ENCODE measurements at places on chromosomes 6 and 20. TPM values are rescaled to one million over a fixed set of nuclear protein-coding genes. Genes with fewer than 3 reads are reported as not detected.

- no peak for DNase-seq
Observed at GRCh38 chr20:59850018-59850641, 83.3 kb downstream of the SYCP2 start.

The KHDC1 gene
- 9.2 TPM for total RNA-seq

GRCh38 chr6:33936886-33937285, 133.1 kb upstream of the MLN start:
- no peak for DNase-seq

GRCh38 chr6:122833021-122833491, 44.0 kb downstream of the SMPDL3A start:
- DNase-seq, result no peak

The GPANK1 gene
- total RNA-seq, result 41.6 TPM

The ADAM33 gene
- not detected for total RNA-seq

The EPPIN gene
- not detected for total RNA-seq

The ZNF133 gene
- 10.3 TPM for total RNA-seq

DNA sequence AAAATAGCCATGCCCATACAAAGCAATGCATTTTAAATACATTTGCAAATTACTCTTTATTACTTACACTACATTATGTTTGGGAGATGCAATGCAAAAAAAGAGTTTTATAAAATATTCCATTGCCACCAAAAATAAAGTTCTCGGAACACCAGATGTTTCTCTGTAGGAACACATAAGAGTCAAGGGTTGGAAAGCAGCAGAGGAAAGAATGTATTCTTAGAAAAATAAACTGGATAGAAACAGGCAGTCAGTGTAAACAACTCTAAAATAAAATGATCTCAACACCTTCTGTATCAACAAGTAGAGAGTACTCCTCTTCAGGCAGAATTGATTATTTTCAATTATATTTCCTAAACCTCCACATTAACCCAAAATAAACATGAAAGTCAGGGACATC, 28.1 kb downstream of the KIF13A start:
- no peak for DNase-seq

The CCDC170 gene
- not detected for total RNA-seq

The TGM3 gene
- total RNA-seq, result not detected

The RAET1G gene
- not detected for total RNA-seq

DNA sequence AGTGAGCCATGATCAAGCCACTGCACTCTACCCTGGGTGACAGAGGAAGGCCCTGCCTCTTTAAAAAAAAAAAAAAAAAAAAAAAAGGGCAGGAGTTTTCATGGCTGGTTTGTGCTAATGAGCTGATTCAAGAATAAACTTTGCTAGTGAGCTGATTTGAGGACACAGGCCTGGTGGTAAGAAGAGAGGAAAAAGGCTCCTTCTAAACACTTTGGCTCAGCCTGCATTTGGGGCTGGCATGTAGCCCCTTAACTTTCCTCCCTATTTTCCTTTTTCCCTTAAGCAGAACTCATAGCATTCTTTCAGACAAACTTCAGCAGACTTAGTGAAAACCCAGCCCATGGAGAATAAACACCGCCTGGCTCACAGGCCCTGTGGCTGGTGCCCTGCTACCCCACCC, 432.7 kb downstream of the PTPRT start:
- no peak for DNase-seq

DNA sequence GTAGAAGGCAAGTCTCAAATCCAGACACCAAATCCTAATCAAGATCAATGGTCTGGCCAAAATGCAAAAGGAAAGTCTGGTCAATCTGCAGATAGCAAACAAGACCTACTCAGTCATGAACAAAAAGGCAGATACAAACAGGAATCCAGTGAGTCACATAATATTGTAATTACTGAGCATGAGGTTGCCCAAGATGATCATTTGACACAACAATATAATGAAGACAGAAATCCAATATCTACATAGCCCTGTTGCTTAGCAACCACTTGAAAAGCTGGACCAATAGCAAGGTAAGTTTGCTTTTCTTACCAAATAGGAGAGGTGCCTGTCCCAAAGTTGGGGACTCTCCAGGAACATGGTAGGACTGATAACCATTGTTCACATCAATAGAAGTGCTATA, 2.0 kb downstream of the SEMG2 start:
- no peak for DNase-seq

- no peak for DNase-seq
Observed at GRCh38 chr20:58938541-58938940, 42.5 kb upstream of the NELFCD start.

The KCNQ2 gene
- total RNA-seq, result 0.05 TPM

The UBE3D gene
- 4.7 TPM for total RNA-seq

GRCh38 chr6:16523606-16524379, 237.5 kb downstream of the ATXN1 start:
- DNase-seq, result no peak

The PPP1R16B gene
- 86.5 TPM for total RNA-seq

- peak; percentile 71 for DNase-seq
Observed at GRCh38 chr20:63740627-63741353, 1.2 kb downstream of the SLC2A4RG start.

DNA sequence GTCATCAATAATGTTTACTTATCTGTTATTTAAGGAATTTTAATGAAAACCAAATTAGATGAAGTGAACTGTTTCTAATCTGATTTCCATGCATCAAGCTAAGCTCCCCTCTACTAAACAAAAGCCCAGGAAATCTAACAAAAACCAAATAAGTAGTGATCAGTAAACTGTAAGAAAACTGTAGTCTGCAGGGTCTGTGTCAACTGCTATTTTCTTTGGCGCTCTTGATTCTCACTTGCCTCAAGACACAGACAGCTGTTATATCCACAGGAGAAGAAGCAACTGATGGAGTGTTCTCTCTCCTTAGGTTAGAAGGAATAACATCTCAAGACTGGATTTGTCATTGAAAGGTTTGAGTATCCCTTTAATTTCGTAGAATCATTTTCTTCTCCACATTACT, 293.5 kb downstream of the PHF3 start:
- DNase-seq, result no peak

The B3GALT4 gene
- total RNA-seq, result 20.5 TPM

GRCh38 chr6:120876931-120877330, 457.3 kb downstream of the TBC1D32 start:
- no peak for DNase-seq

The SERPINB6 gene
- 55.2 TPM for total RNA-seq

The DLK2 gene
- total RNA-seq, result not detected

The DNAAF9 gene
- total RNA-seq, result 4.4 TPM

- no peak for DNase-seq
Observed at GRCh38 chr6:57013521-57013926, 33.0 kb upstream of the KIAA1586 start.

The IL17A gene
- total RNA-seq, result not detected

The CALHM4 gene
- total RNA-seq, result not detected

The MYCT1 gene
- total RNA-seq, result not detected

DNA sequence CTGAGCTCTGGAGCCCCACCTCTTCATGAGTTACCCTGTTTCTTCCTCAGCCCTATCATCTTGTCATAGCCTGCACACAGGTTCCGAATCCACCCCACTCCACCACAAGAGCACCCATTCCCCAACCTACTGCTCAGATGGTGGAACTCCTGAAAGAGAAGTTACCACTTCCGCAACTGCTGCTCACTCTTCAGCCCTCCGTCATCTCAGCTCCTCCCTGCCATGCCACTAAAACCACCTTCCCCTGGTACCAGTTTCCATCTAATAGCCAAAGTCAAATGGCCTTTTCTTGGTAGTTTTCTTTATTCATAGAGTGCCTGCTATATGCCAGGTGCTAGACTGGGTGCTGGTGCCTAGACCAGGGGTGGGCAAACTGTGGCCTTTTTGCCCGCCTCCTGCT, 3.9 kb downstream of the RAB22A start:
- DNase-seq, result peak; percentile 50

The MAK gene
- 0.26 TPM for total RNA-seq

DNA sequence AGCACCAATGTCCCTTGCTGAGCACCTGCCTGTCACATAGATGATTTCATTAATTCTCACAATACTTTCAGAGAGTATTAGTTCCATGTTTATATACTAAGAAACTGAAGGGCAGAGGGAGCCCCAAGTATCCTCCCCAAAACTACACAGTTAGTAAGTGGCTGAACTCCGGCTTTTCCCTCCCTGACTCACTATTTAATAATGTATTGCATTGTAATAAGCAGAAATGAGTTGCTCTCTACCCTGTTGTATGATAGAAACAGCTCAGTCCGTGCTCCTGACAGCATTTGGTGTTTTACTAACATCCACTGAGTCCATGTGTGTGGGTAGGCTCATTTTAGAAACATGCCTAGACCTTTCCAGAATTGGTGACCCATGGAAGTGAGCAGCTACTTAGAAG, 76.8 kb downstream of the OLIG3 start:
- no peak for DNase-seq

- peak; percentile 33 for DNase-seq
Observed at GRCh38 chr6:157537556-157537955, 156.6 kb downstream of the ZDHHC14 start.

The DUSP15 gene
- not detected for total RNA-seq

DNA sequence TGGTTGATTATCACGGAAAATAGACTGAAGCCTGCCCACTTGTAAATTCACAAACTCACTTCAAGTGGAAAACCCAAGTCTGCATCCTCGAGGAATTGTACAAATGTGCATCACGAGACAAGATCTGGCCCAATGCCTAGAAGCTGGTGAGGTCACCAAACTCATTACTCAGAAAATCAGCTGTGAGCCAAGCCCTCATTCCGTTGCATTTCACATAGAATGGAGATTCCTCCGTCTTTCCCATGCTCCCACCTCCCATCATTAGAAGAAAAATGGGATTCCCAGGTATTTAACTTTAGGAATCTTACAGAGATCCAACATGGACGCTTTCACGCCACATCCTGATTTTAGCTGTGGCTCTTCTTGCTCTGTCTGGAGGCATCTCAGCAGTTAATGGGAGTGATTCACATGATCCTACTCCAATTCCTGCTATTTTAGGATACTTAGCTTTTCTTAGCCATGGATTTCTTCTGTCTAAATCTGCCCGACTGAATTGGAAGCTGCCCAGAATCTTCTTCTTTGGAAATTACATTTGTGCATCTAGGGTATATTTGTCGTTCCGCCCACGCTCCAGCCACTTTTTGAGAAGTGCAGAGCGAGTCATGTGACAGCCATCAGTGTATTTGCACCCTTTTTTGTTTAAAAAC, 68.7 kb upstream of the STMND1 start:
- no peak for DNase-seq

DNA sequence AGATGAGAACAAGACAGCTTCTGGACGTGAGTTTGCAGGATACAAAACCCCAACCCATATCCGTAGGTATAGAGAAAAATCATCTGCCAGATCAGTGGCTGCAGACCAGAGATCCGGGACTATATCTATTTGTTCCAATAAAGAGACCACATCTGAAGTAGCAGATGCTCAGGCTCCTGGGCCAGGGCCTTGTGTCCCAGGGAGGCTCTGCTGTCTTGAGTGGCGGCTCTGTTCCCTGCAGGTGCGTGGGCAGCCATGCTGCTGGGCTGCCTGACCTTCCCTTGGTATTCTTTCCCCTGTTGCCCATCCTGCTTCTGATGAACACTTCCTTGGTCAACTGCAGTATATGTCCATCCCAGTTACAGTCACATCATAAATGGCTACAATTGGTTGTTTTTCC, 34.9 kb downstream of the ERMARD start:
- DNase-seq, result no peak

GRCh38 chr20:1331101-1331500, 2.2 kb upstream of the SDCBP2 start:
- peak; percentile 29 for DNase-seq

The TNFAIP3 gene
- total RNA-seq, result 86.7 TPM

The STMND1 gene
- not detected for total RNA-seq

GRCh38 chr6:89008001-89008814, 44.8 kb upstream of the RNGTT start:
- no peak for DNase-seq

- no peak for DNase-seq
Observed at GRCh38 chr6:148291876-148292275, 50.8 kb upstream of the SASH1 start.

GRCh38 chr6:13383328-13384163, 55.2 kb upstream of the TBC1D7 start:
- peak; percentile 55 for DNase-seq

GRCh38 chr6:125077453-125077852, 76.1 kb upstream of the TPD52L1 start:
- DNase-seq, result no peak

DNA sequence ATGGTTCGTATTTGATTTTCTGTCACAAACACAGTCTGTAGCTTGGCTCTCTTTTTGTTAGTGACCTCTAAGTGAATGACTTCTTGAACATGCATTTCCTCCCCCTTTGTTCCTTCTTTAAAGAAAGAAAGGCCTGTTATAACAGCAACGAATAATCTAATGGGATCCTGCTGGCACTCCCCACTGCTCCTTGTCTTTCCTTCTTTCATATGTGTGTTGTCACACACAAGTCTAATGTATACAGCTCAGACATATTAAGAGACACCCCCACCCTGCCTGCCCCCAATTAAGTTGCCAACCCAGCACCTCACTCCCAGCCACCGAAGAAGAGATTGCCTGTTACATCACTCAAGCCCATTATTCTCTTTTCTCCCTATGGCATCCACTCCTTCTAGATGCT, 4.9 kb upstream of the SAMD5 start:
- DNase-seq, result no peak

DNA sequence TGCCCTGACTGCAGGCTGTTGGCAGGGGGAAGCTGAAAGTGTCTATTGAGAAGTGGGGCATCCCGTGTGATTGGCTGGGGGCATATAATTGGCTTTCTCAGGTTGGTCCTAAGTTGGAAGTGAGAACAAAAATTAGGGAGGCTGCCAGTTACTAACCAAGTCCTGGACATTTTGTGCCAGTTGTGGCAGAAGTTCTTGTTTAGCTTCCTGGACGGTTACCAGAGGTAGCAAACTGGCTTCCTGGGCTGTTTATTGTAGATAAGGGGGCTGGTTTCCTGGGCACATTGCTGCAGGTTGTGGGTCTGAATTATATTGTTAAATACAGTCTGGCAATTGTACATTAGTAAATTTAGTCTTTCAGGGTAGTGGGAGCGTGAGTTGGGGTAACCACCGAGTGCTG, 50.6 kb upstream of the SLC2A12 start:
- no peak for DNase-seq

DNA sequence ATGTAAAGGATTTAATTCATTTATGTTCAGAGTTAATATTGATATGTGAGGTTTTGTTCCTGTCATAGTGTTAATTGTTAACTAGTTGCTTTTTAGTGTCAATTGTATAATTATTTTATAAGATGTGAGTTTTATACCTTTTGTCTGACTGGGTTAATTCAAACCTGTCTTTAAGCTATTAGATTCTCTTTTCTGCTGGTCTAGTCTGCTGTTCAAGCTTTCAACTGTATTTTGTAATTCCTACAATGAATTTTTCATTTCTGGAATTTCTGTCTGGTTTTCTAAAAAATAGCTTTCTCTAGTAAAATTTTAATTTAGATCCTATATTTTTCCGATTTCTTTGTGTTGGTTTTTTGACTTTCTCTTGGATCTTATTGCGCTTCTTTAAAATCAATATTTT, 26.5 kb downstream of the IGF2R start:
- no peak for DNase-seq

DNA sequence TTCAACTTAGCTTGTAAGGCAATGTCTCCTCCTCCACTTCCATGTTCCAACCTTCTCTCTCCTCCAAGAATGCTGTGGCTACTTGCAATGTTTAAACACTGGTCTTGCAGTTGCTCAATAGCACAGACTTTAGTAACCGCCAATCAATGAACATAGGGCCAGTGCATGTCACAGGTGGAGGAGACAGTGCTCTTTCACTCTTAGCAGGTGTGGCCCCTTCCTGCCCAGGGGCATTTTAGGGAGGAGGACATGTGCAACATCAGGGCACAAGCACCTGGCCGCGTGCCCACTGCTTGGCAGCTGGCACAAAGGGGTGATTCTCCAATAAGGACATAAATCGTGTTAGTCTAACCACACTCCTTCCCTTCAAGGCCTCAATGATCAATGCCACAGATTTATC, 41.3 kb downstream of the ADGRF1 start:
- no peak for DNase-seq

The TTLL9 gene
- not detected for total RNA-seq

Data from activated CD8-positive, alpha-beta memory T cell treated with anti-CD3 and anti-CD28 coated beads, Interleukin-2, amount 10 ng/mL, durations not matched to agents 7 days and 5 days (primary cell).